C1 segment of cervical spinal cord (tissue), 14 donors: ENCODE measurements at places on chromosomes 6 and 20.

- no peak for DNase-seq
Measured at GRCh38 chr20:52399352-52399751, 207.8 kb upstream of the ZFP64 start.

DNA sequence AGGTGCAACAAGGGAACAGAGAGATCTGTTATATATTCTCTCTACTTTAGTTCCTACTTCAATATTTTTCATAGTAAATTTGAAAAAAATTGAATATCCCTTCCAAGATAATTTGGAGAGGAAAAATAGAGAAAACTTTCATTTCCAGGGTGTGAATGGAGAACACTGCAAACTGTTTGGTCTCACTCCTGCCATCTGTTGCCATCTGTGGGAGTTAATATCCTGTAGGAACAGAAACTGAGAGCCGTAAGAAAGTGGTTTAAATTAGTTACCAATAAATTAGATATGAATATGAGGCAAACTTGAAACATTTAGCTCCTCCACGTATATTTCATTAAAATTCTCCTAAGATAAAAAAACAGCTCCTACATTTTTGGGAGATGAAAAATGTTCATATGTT, 4.2 kb downstream of the ZNF337 start:
- no peak for DNase-seq

DNA sequence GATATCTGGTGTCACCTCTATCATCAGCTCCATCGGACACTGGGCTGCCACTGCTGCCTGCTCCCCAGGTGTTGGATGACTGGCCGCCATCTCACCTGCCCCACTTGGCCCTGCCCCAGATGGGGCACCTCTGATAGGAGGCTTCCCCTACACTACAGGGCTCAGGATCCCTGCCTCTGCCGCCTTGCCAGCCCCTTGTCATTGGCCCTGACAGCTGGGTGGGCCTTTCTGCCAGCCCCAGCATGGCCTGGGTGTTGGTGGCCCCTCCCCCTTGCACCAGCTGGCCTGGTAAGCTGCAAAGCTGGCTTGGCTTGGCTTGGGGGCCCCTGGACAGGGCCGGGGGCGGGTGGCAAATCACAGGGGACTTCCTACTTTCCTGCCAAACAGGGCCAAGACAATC, 10.6 kb downstream of the PACSIN1 start:
- no peak for DNase-seq

DNA sequence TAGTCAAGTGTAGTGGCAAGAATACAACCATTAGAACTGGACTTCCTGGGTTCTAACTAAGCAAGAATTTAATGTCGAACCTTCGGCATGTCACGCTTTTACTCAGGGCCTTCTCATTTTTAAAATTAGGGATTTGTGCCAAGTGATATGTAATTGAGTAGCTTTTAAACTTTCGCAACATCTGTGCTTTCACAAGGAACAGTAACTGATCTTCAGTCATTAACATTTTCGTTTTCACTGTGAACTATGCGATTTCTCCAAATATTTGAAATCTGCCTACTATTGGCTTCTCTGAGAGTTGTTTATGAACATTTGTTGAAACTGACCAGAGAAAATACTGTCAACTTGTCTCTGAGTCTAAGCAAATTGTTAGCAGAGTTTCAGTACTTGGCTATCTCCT, 27.6 kb downstream of the GRM1 start:
- no peak for DNase-seq

DNA sequence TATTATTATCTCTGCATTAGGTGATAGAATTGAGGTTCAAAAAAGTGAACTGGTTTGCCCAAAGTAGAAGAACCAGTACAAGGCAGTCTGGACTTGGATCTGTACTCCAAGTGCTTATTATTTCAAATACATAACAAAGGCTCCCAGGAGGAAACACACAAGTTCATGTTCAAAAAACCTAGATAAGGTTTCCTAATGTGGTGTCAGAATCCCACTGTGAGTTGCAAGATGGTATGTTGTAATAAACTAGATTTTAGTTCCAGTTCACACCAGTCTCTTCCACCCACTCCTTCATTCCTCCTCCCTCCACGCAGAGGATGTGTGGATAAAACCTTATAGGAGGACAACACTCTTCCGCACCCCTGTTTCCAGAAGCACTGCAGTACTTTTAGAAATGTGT, 42.8 kb downstream of the KIAA0319 start:
- no peak for DNase-seq

DNA sequence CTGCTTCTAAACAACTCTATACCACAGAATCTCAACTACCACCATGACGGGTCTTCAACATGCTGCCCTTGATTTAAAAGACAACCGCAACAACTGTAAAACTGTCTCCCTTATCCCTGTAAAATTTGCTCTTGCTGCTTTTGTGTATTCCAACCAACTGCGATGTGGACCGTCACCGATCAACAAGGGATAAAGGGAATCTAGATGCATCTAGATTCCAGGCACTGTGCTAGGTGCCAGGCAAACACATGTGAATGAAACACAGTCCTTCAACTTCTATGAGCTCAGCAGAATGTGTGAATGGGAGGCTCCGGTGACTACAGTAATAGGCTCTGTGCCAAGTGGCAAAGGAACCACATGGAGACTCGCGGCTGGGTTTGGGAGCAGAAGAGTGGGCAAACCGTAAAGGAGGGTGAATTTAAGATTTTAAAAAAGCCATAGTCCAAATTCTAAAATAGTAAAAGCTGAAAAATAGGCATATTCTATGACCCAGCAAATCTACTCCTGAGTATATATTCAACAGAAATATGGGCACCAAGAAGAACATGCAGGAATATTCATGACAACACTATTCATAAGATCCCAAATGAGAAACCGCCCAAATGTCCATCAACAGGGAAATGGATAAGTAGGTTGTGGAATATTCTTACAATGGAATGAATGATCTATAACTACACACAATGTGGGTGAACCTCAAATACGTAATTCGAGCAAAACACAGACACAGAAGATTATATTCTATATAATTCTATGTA, 3.7 kb upstream of the PRND start:
- no peak for DNase-seq

DNA sequence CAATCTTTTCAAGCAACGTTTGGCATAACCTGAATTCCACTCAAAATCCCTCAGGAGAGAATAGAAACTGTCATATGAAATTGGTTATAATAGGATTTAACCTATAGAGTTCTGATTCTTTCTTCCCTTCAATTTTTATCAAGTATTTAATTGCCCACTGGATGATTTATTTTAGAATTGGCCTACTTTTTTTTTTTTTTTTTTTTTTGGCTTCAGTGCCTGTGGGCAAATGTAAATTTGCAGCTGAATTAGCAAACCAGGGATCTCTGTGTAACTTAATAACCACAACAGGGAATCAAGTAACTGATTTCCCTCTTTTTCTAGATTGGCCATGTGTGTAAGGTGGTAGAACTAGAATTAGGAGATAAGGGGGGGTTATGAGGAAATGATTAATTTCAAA, 157.0 kb downstream of the SOX4 start:
- no peak for DNase-seq

- DNase-seq, result no peak
Measured at GRCh38 chr20:5279661-5280060, 37.1 kb downstream of the PROKR2 start.

GRCh38 chr20:5122873-5123260, 3.1 kb upstream of the PCNA start:
- DNase-seq, result no peak

DNA sequence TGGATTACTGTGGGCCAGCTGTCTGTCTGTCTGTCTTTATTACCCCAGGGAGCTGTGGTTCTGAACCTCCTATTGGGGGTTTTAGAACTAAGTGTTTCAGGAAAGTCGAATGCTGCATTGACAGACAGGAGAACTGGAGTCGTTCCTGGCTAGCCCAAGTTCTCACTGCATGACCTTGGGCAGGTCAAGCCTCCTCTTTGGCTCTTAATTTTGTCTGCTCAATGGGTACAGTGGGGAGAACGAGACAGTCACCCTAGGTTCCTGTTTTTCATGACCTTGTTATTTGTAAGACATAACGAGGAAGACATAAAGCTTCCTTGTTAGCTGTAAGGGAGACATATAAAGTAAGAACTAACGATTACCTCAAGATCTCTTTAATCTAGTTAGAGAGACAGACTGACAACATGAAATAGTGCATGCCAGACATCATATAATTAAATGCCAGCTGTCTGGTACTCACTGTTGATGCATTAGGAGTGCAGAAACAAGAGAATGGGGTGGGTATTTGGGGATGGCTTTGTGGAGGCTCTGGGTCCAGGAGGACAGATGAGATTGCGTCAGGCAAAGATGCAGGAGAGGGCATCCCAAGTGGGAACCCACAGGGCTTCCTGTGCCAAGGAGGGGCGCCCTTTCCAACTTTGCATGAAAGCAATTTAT, 3.7 kb upstream of the CCDC167 start:
- DNase-seq, result no peak

DNA sequence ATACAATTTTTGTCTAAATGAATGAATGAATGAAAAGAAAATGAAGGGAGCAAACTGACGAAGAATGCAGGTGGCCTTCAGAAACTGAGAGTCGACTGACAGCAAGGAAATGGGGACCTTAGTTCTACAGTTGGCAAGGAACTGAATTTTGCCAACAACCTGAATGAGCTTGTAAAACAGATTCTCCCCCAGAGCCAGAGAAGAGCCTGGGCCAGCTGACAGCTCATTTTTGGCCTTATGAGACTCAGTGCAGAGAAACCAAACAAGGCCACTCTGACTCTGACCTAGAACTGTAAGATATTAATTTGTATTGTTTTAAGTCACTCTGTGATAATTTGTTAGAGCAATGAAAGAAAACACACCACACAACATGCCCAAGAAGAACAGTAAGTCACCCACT, 21.8 kb downstream of the MAN1A1 start:
- no peak for DNase-seq

DNA sequence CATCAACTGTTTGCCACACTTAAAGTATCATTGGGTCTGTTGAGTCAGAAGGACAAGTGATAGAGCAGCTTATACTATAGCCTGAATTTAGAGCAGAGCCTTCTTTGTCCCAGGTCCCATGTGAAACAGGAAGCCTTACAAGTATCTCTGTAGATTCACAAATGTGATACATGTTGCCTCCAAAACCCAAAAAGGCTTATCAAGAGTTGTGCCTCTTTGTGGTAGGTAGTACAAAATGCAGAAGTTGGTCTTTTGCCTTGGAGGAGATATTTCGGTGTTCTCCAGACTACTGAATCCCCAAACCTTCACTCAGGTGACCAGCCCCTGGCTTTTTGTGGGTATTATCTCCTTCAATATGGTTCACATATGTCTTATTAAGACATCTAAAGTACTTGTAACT, 172.8 kb upstream of the PROKR2 start:
- no peak for DNase-seq

DNA sequence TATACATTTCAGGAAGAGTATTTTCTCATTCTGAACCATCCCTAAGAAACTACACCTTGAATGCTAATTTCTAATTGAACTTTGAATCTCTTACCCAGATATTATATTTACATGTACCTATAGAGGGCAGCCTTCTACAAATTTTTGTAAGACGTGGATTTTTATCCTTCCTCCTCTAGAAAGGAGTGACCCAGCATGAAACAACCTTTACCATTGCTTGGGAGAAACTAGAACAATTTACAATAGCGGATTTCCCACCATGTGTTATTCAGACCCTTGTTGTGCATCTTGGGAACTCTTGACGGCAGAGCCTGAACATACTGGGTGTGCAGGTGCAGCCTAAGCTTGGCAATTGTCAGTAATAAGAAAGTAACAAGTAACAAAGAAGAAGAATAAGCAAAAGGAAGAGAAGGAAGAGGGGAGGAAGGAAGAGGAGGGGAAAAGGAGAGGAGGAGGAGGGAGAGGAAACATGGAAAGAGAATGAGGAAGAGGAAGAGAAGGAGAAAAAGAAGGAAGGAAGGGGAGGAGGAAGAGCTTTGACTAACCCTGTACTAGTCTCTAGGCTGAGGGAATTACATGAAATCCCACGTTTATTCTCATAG, 10.8 kb upstream of the TAAR1 start:
- DNase-seq, result no peak

GRCh38 chr6:125930765-125931418, 25.7 kb upstream of the HINT3 start:
- DNase-seq, result no peak

- no peak for DNase-seq
Measured at GRCh38 chr20:25247518-25247955, 348 bp upstream of the PYGB start.

DNA sequence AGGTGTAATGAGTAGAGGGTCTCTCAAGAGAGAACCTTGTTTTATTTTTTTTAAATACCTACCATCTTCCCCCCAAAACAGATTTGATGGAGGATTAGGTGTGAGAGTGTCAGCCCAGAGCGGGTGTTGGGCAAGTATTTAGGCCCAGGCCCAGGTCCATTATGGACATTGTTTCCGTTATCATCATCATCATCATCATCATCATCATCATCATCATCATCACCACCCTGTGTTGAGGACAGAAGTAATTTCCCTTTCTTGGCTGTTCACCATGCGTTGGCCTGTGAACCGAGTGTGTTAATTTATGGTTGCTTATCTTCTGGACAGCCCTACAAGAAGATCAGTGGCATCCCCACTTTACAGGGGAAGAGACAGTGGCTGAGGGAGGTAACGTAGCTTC, 28.6 kb downstream of the PSMF1 start:
- no peak for DNase-seq

- no peak for DNase-seq
Measured at GRCh38 chr6:159828074-159828473, 28.0 kb downstream of the PNLDC1 start.
